Progenitor cell of endocrine pancreas (in vitro differentiated cells): ENCODE measurements at places on chromosomes 5 and 9.

DNA sequence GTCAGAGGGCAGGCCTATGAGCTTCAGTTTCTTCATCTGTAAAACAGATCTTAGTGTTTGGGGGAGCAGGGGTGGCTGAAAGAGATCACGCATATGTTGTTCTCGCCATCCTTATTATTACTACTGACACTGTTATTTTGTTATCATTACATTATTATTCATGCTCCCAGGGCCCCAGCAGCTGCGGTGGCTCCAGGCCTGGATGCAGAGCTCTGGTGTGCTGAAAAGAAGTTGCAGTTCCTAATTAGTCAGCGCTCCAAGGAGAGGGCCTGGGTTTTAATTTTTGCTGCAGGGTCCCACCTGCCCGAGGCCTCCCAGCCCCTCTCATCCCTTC is 19.5 kb downstream of the CXXC5 start:
- DNase-seq: no peak

DNA sequence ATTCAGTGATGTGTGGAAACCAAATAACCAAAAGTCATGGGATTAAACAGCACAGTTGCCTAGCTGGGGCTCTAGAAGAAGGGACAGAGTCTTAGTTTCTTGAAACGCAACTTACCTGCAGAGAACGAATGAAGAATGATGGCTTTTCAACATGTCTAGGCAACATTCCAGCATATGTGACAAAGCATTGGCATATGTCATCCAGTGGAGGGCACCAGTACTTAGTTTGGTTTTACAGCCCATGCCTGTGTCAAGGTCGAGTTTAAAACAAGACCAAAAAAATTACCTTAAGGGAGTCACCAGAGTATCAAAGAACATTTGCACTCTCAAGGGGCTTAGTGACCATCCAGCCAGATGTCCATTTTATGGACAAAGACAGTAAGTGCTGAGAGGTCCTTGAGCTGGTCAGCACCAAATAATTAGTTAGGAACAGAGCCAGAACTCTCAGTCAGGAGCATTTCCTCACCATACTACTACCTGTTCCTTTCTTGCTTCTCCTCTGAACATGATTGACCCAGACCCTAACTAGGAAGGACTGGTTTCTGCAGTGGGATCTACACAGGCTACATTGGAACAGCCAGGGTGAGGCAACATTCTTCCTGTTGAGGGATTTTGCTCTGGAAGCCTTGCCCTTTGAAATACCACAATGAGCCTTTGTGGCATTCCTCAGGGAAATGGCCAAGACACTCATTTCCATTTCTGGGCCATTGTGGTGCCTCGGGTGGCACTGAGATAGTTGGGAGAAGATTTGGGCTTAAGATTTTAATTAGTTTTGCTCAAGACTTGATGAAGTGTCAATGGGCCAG is 75.4 kb upstream of the ANKH start:
- DNase-seq: no peak

GRCh38 chr5:149719666-149720065 is 10.4 kb upstream of the PPARGC1B start:
- DNase-seq: no peak

DNA sequence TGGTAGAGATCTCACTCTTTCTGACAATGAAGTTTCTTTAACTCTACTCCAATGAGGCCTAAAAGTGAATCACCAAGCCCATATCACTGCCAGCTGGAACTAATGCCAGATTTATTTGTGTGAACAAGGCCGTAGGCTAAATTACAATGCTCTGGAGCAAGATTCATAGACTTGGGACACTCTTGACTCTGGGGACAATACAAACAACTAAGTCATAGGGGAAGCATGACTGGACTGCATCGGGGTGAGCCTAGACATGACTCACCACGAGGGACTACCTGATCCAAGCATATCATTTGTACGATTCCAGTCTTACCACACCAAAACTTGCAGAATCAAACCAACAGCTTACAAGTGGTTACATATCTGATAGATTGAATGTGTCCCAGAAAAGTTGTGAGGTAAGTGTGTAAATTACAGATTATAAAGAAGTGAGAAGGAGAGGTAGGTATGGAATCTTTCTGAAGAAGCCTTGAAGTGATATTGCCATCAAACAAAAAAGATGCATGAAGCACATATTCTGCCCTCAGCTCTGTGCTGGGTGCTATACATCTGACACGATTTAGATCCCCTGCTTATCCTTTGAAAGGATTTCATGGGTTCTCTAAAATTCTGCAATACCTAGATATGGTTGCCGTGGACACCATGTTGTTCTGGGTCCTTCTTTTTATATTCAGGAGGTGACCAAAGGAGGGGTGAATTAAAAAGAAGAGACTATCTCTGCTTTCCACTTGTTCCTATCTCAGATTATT is 199.3 kb upstream of the PDE4D start:
- DNase-seq: no peak

GRCh38 chr5:31861601-31862000 is 222.7 kb downstream of the PDZD2 start:
- no peak for DNase-seq

- DNase-seq: no peak
Measured at GRCh38 chr9:16594787-16595186, 275.7 kb downstream of the BNC2 start.

- DNase-seq: no peak
Measured at GRCh38 chr5:116421080-116421629, 153.5 kb downstream of the SEMA6A start.

- no peak for DNase-seq
Measured at GRCh38 chr9:120630333-120630732, 50.4 kb upstream of the CDK5RAP2 start.

DNA sequence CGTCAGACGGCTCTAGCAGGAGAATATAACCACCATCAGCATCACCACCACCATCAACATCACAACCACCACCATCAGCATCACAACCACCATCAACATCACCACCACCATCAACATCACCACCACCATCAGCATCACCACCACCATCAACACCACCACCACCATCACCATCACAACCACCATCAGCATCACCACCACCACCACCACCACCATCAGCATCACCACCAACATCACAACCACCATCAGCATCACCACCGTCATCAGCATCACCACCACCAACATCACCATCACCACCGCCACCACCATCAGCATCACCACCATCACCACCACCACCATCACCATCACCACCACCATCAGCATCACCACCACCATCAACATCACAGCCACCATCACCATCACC is 210.7 kb downstream of the C9orf50 start:
- no peak for DNase-seq

DNA sequence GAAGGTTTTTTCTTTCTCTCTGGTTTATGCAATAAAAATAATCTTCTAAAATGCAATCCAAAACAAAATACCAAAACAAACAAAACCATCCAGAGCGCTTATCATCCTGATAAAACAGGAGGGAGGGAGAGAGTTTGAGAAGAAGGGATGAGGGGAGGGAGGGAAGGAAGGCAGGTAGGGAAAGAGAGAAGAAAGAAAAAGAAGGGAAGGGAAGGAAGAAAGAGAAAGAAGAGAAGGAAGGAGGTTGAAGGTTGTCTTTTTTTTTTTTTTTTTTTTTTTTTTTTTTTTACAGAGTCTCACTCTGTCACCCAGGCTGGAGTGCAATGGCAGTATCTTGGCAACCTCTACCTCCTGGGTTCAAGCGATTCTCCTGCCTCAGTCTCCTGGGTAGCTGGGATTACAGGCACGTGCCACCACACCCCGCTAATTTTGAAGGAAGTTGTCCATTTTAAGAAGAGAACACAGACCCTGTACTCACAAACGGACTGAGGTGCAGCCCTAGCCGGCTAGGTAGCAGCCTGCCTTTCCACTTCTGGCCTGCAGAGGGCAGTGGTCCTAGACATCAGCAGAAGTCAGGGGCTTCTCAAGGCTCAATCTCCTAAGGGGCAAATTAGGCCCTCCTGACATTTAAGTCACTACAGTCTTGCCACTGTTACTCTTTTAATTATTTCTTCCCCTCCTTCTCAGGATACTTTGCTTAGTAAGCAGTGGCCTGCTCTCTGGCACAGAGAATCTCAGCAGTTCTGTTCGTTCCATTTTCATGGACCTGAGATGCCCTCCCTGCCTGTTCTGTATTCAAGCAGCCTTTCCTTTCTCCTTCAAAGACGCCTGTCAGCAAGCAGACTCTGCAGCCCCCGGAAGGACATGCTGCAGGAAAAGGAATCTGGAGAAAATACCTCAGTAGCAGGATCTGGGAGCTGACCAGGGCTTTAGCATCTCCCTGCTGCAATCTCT is 76.4 kb downstream of the EPB41L4B start:
- DNase-seq: peak; percentile 69

- DNase-seq: no peak
Measured at GRCh38 chr5:176528301-176528700, 8.9 kb downstream of the RNF44 start.

DNA sequence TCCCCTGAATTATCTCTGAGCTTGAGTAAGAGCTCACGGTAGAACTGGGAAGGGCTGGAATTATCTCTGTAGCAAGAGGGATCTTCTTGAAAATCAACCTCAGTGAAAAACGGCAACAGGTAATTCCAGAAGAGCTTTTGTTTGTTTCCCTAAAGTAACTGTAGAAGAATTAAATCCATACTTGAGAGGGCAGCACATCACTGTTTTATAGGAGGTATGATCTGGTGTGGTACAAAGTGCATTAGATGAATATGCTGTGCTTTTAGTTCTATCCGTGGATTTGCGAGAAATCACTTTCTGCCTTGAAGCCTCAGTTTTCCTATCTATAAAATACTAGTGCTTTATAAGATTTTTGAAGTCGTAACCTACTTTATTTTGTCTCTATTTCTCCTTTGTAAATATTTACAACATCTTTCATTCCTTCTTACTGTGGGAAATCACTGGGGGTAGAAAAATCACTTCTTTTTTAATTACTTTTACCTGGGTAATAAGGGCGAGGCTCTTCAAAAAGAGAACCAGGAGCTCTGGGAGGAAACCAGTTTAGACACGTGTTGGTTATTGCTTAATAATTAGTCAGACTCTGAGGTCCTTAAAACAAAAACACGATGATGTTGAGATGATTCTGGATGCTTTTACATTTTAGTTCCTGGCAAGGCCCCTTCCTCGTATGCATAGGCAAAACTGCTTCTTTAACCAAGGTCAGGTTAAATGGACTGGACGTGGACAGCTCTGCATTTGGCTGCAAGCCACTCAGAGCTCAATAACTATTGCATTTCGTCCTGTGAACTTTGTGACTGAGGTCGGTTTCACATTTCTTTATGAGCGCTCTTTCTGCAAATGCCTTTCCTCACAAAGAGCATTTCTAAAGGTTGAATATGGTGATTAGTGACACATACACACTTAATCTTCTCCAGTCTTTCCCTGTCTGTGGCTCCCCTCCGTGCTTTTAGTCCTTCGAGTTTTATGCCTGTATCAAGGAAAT is 376.1 kb downstream of the BRINP1 start:
- DNase-seq: no peak

DNA sequence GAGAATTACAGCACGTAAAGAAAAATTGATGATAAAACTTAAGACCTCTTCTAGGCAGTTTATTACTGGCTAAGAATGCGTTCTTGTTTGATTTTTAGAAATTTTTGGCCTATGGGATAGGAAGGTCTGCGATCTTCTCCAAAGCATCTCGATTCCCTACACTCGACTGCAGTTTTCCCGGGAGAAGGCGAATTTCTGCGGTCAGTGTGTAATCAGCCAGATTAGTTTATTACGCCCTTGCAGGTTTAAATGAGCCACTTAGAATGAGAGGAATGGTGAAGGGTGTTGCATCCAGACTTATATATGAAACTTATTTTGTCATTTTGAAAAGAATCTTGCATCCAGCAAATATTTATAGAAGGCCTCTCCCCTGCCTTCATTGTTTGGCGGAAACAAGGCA is 1.2 kb downstream of the MTAP start:
- DNase-seq: no peak

GRCh38 chr9:137218754-137219271 is 3.2 kb downstream of the RNF208 start:
- DNase-seq: no peak

DNA sequence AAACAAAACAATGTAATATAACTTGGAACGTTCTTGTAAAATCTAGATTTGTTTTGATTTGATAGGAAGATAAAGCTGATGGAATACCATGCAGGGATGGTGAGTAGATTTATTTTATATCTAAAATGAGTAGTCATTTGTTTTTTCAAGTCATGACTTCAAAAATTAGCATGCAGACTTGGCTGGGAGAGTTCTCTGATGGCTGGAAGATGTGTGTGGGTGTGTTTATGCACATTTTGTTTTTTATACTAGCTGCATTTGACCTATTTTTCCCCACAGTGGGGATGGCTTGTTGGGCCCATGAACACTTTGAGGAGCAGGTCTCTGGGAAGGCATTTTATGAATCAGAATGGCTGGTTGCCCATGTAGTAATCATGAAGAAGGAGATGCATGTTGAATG is 109.2 kb downstream of the MTRR start:
- no peak for DNase-seq

DNA sequence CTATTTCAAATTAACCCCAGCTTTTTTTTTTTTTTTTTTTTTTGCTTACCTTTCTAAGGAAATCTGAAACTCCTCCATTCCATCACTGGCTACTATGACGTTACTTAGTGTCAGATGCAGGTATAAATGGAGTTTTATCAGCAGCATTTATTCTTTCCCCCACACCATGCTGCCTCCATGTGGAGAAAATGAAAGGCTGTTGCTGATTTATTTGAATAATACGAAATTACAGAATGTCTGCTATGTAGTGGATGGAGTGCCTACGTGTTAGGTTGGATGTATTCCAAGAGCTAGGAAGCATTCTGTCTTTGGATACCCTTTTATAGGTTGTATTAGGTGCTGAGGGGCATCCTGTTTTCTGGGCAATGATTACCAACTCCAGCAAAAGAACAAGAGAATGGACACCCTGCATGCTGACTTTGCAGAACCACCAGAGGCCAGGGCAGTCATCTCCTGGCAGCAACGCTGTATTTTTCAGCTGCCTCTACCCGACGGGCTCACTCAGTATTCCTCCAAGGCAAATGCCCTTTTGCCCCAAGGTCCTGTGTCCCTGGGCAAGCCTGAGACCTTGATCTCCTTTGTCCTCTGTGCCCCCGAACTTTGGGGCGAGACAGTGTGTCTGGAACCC is 199.5 kb downstream of the ALDH1A1 start:
- DNase-seq: no peak

DNA sequence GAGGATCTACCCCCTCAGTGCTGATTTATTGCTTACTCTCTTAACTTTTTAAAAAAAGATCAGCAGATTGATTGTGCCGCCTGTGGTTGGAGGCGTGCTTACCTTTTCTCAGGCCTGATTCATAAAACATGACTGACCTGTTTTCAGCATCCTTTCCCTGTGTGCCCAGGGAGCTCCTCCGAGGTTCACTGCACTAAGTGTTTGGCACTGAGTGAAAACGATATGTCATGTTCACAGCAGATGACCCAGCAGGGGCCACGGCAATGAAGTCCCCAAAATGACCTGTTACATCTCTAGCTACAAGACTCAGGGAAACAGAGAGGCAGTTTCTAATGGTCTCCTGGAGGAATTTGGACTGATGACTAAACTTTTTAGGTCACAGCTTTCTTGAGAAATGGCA is 69.9 kb downstream of the INSYN2B start:
- DNase-seq: no peak
